HepG2 (cell line): ENCODE measurements at places on chromosomes 2 and 18.
A peak's percentile ranks its signal among the peaks of the same experiment; 100 is the strongest.

DNA sequence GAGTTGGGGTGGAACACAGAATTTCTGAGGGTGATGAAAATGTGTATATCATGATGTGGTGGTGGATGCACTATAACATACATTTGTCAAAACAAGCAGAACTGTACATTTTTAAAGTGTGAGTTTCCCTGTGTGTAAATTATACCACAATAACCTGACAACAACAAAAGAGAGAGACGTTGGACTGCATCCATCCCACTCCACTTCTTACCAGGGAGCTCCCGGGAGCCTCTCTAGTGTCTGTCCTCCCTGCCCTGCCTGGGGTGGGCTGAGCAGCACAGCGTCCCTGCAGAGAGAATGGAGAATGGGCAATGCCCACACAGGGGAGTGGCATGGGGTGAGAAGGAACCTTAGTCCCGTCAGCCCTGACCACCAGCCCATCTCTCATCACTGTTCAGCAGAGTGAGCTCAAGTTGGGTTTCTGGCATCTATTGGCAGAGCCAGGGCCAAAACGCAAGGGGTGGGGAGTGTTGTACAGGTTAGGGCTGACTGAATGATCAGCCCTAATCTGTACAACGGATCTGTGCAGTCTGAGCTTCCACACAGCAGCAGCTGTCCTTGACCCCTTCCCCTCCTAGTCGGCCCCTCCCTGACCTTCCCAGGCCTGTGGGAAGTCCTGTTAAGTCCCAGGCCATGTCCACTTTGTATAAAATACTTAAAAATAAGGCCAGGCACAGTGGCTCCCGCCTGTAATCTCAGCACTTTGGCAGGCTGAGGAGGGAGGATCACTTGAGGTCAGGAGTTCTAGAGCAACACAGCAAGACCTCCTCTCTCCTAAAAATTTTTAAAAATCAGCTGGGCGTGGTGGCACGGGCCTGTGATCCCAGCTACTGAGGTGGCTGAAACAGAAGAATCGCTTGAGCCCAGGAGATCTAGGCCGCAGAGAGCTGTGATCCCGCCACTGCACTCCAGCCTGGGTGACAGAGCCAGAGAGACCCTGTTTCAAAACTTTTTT is 3.3 kb upstream of the PROC start:
- peaks cover 100% of the 10 kb centered on the region for H3K4me1 ChIP-seq
- no peaks in the 10 kb centered on the region for H3K27me3 ChIP-seq

GRCh38 chr18:12679183-12679786 is 21.4 kb upstream of the SPIRE1 start:
- no peaks in the 10 kb centered on the region for H3K27me3 ChIP-seq
- no peak for DNase-seq
- H3K27ac ChIP-seq, result no peak overlapping the region
- H3K36me3 ChIP-seq, result peaks cover 10% of the 10 kb centered on the region

DNA sequence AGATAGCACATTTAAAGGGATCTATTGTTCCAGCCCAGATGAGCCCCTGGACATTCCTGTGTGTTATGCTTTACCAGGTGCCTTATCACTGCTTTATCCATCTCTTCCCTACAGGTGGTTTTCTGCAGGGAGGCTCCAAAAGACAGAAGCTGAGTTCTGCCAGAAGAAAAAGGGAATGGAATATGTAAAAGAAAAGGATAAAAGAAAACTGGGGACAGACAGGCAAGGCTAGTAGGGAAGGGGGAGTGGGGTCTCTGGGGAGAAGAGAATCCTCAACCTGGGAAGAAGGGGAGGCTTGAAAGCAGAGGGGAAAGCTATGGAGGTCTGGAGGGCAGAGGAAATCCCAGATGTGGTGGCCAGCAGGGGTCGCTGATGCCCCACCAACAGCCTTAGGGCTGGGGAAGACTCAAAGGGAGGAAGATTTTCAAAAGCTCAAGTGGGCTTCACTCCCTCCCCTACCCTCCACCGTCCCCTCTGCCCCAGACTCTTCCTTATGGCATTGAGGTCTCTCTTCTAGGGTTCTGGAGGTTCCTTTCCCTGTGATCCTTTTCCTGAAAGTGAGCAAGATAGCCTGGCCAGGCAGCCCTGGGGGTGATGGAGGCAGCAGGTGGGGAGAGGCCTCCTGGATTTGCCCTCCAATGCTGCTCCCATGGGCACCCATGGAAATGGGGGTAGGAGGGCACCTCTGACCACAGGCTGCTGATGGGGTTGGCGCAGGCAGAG is 178.1 kb upstream of the PKDCC start:
- no peak overlapping the region for H3K27ac ChIP-seq
- H3K27me3 ChIP-seq, result 0 out of 2 replicates have a peak, but pooled peaks cover 2% of the 10 kb centered on the region
- DNase-seq, result peak; percentile 59
- no peak overlapping the region for H3K4me3 ChIP-seq
- H3K4me1 ChIP-seq, result peaks cover 24% of the 10 kb centered on the region

- no peaks in the 10 kb centered on the region for H3K27me3 ChIP-seq
- no peaks in the 10 kb centered on the region for H3K36me3 ChIP-seq
- H3K4me3 ChIP-seq, result no peak overlapping the region
- no peaks in the 10 kb centered on the region for H3K4me1 ChIP-seq
- H3K27ac ChIP-seq, result no peak overlapping the region
These were observed 393.9 kb upstream of the ACVR2A start for GRCh38 chr2:147450661-147451510.

GRCh38 chr2:126953483-126953882 is 54.8 kb downstream of the TEX51 start:
- H3K27me3 ChIP-seq, result no peaks in the 10 kb centered on the region; the same call in none of the 2 replicates
- H3K4me3 ChIP-seq, result no peak overlapping the region
- no peak overlapping the region for H3K27ac ChIP-seq
- DNase-seq, result no peak
- H3K4me1 ChIP-seq, result no peaks in the 10 kb centered on the region

GRCh38 chr2:120893811-120894584 is 158.3 kb downstream of the GLI2 start:
- no peaks in the 10 kb centered on the region for H3K4me1 ChIP-seq
- H3K4me3 ChIP-seq, result no peak overlapping the region
- DNase-seq, result no peak

DNA sequence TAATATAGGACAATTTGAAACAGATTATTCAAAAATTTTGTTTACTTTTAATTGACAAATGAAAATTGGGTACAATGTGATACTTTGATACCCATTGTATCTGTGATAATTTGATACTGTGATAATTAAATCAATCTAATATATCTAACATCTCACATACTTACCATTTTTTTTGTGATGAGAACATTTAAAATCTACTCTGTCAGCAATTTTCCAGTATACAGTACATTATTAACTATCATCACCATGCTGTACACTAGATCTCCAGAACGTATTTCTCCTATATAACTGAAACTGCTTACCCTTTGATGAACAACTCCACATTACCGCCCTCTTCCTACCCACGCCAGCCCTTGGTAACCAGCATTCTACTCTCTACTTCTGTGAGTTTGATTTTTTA is 139.7 kb upstream of the TFPI start:
- DNase-seq, result no peak
- H3K27ac ChIP-seq, result no peak overlapping the region
- no peaks in the 10 kb centered on the region for H3K27me3 ChIP-seq
- H3K36me3 ChIP-seq, result no peaks in the 10 kb centered on the region

GRCh38 chr2:16686641-16687040 is 21.0 kb upstream of the CYRIA start:
- H3K4me3 ChIP-seq, result no peak overlapping the region
- no peak overlapping the region for H3K27ac ChIP-seq
- no peak for DNase-seq
- H3K4me1 ChIP-seq, result no peaks in the 10 kb centered on the region
- H3K27me3 ChIP-seq, result peaks cover 10% of the 10 kb centered on the region; the same call in 1 of the 3 replicates
- no peaks in the 10 kb centered on the region; the same call in 1 of the 2 replicates for H3K36me3 ChIP-seq

DNA sequence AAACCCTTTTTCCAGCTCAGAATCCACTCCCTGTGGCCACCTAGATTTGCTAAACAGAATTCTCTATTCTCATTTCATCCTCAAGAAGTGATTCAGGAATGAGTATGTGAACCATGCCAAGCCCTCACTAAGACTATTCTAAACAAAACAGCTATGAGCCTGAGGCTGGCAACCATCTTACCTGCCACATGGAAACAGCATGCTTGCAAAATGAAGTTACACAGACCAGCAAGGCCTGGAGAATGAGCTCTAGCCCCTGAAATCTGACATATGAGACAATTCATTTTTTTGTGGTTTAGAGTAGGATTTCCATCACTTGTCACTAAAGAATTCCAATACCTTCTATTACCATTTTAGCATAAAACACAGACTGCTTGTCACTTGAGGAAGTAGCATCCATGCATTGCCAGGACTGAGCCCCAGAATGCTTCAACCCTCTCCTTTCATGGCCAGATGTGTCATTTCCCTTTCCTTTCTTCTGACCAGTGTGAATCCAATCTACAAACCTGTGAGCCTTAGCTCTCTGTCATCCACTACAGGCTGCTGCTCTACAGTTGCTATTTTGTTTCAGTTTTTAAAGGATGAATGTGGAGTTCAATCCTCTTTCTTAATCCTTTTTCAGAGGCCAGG is 744.3 kb upstream of the ACVR2A start:
- no peak overlapping the region for H3K4me3 ChIP-seq
- H3K27ac ChIP-seq, result no peak overlapping the region
- no peak for DNase-seq
- H3K27me3 ChIP-seq, result no peaks in the 10 kb centered on the region; the same call in 1 of the 2 replicates
- H3K4me1 ChIP-seq, result no peaks in the 10 kb centered on the region
- no peaks in the 10 kb centered on the region for H3K36me3 ChIP-seq

GRCh38 chr2:238895891-238896600 is 48.2 kb downstream of the TWIST2 start:
- DNase-seq, result peak; percentile 29
- H3K4me1 ChIP-seq, result no peaks in the 10 kb centered on the region
- H3K4me3 ChIP-seq, result no peak overlapping the region
- H3K27me3 ChIP-seq, result peaks cover 27% of the 10 kb centered on the region

GRCh38 chr2:220215785-220216184 is 588.4 kb downstream of the SLC4A3 start:
- no peak for DNase-seq
- H3K36me3 ChIP-seq, result no peaks in the 10 kb centered on the region
- no peak overlapping the region for H3K27ac ChIP-seq
- no peaks in the 10 kb centered on the region for H3K27me3 ChIP-seq

- peaks cover under 1% of the 10 kb centered on the region; the same call in 1 of the 2 replicates for H3K4me1 ChIP-seq
- peaks cover 20% of the 10 kb centered on the region; the same call in 2 of the 3 replicates for H3K27me3 ChIP-seq
- no peak overlapping the region for H3K27ac ChIP-seq
- H3K36me3 ChIP-seq, result no peaks in the 10 kb centered on the region
- no peak overlapping the region for H3K4me3 ChIP-seq
These were observed 33.0 kb downstream of the CRACDL start for GRCh38 chr2:98903064-98903355.

DNA sequence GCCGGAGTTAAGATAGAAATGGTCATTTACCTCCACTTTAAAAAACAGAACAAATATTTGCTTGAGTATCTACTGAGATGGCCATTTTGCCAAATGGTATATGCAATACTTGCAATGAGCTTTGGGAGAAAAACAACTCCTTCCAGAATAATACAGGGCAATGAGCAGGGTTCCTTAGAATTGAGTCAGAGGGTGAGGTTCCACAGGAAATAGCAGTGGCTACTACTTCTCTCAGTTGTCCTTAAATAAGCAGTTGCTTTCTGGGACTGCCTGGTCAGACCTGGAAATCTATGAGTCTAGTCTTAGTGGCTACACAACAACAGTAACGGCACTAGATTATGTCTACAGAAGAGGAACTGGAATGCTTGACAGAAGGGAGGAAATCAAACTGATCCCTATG is 80.9 kb upstream of the CCDC85A start:
- no peak for DNase-seq
- H3K27me3 ChIP-seq, result no peaks in the 10 kb centered on the region
- no peaks in the 10 kb centered on the region for H3K4me1 ChIP-seq
- no peaks in the 10 kb centered on the region for H3K36me3 ChIP-seq

- no peak overlapping the region for H3K4me3 ChIP-seq
- no peaks in the 10 kb centered on the region for H3K27me3 ChIP-seq
- H3K4me1 ChIP-seq, result no peaks in the 10 kb centered on the region
These were observed 142.5 kb downstream of the FAM210A start for GRCh38 chr18:13583576-13584550.

DNA sequence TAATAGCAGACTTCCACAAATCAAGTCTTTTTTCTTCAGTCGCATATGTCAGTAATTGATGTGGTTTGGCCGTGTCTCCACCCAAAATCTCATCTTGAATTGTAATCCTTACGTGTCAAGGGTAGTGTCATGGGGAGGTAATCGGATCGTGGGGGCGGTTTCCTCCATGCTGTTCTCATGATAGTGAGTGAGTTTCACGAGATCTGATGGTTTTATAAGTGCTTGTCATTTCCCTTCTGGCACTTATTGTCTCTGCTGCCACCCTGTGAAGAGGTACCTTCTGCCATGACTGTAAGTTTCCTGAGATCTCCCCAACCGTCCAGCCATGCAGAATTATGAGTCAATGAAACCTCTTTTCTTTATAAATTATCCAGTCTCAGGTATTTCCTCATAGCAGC is 478.8 kb downstream of the PTPRM start:
- no peak overlapping the region for H3K27ac ChIP-seq
- no peak for DNase-seq
- H3K27me3 ChIP-seq, result no peaks in the 10 kb centered on the region
- H3K36me3 ChIP-seq, result no peaks in the 10 kb centered on the region
- peaks cover 11% of the 10 kb centered on the region for H3K4me1 ChIP-seq

GRCh38 chr2:205924676-205925075 is 161.3 kb downstream of the INO80D start:
- no peak overlapping the region for H3K27ac ChIP-seq
- H3K4me1 ChIP-seq, result peaks cover 25% of the 10 kb centered on the region
- H3K36me3 ChIP-seq, result no peaks in the 10 kb centered on the region
- DNase-seq, result no peak
- H3K4me3 ChIP-seq, result no peak overlapping the region
- peaks cover 68% of the 10 kb centered on the region for H3K27me3 ChIP-seq

DNA sequence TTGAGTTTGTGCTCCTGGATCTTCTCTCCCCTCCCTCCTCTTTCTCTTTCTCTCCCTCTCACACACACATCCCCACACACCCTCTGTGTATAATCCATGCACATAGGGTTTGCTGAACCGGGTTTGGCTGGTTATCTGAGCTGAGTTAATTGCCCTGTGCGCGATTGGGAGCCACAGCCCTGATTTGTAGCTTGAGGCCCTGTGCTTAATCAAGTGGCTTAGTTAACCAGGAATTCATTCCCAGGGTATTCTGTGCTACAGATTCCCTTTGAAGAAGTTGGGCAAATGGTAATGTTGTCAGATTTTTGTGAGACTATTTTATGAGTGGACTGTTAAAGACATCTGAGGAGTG is 6.2 kb downstream of the PARD3B start:
- no peaks in the 10 kb centered on the region for H3K27me3 ChIP-seq
- peaks cover 4% of the 10 kb centered on the region for H3K4me1 ChIP-seq
- H3K36me3 ChIP-seq, result no peaks in the 10 kb centered on the region
- H3K4me3 ChIP-seq, result no peak overlapping the region
